ENCODE measurements at places on chromosomes 3 and 15.

- no peak for DNase-seq
These were observed 438.8 kb upstream of the TGFBR2 start for GRCh38 chr3:30167541-30168011.

GRCh38 chr3:143895805-143896204, 47.5 kb upstream of the SLC9A9 start:
- DNase-seq: no peak

GRCh38 chr15:68821190-68821840, 620 bp upstream of the ANP32A start:
- DNase-seq: no peak

DNA sequence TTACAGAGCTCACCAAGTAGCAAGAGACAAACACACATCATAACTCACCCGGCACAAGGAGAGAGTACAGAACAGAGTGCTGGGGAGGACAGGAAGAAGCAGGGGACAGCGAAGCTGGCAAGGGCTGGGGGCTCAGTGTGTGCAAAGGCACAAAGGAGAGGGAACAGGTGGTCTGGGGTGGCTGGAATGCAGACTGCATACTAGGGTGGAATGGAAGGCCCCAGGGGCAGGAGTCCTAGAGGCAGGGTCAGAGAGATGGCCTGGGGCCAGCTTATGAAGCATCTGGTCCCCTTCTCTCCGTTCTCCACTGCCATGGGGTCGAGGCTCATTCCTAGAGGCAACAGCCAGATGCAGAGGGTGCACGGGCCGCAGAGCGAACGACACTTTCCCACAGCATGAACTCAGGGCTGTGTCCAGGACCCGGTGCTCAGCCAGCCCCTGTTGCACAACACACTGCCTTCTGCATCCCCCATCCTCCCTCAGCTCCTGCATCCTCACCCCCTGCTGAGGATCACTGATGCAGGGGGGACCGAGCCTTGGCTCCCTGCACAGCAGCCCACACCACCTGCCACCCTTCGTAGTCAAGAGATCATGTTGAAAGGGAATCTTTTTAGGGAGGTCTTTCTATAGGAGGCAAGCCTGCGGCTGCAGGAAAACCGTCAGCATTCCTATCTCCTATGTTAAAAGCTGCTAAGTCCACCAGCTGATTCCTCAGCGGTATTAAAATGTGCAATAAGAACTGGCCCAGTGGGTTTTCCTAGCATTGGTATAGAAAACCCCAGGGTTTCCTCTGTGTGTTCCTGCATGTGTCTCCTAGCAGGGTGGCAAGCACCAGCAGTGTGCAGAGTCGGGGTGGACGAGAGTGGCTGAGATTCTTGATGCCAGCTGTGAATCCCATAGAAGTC, 293.5 kb downstream of the UACA start:
- no peak for DNase-seq

DNA sequence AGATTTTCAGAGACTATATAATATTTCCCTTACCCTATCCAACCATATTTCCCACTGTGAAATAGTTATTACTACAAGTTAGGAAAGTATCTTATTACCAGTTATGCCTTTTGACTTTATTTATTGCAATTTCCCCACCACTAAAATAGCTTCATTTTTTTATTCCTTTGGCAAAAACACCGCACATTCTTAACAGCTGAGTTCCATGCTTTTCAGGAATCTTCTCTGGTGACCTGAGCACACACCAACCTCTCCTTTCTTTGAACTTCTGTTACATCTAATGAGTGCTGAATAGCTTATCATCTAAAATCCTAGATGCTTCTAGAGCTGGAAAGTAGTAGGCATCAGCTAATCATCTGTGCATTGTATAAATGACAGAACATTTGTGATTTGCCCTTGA, 99.1 kb downstream of the UBE2E2 start:
- no peak for DNase-seq
